ENCODE measurements at places on chromosomes 6 and 20. TPM values are rescaled to one million over a fixed set of nuclear protein-coding genes. Genes with fewer than 3 reads are reported as not detected.

DNA sequence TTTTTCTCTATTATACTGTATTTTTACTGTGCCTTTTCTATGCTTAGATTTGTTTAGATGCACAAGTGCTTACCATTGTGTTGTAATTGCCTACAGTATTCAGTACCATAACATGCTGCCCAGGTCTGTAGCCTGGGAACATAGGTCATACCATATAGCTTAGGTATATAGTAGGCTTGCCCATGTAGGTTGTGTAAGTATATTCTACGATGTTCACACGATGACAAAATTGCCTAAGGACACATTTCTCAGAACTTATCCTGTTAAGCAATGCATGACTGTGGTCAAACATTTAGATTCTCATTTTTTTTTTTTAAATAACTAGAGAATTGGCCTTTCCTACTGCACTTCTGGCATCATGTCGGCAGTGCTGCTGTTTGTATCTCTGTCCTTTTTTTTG, 253.7 kb upstream of the SUPT3H start:
- no peak overlapping the region for H3K27ac ChIP-seq
- H3K4me3 ChIP-seq: no peak overlapping the region
- no peaks in the 10 kb centered on the region for H3K36me3 ChIP-seq
- peaks cover 8% of the 10 kb centered on the region for H3K4me1 ChIP-seq
- DNase-seq: no peak
- no peaks in the 10 kb centered on the region for H3K27me3 ChIP-seq

- DNase-seq: no peak
- no peaks in the 10 kb centered on the region for H3K36me3 ChIP-seq
- peaks cover 7% of the 10 kb centered on the region for H3K27me3 ChIP-seq
- no peaks in the 10 kb centered on the region for H3K4me1 ChIP-seq
- H3K4me3 ChIP-seq: no peak overlapping the region
- H3K27ac ChIP-seq: no peak overlapping the region
Measured at GRCh38 chr6:17032988-17033634, 68.7 kb upstream of the STMND1 start.

DNA sequence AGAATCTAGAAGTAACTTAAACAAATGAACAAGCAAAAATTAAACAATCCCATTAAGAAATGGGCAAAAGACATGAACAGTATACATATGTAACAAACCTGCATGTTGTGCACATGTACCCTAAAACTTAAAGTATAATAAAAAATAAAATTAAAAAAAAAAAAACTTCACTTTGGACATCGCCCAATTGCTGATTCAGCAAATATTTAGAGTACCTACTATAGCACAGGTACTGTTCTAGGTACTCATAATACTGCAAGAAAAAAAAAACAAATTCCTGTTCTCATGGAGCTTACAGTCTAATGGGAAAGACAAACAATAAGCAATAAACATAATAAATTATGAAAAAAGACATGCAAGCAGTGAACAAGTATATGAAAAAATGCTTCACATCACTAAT, 501.5 kb upstream of the HS3ST5 start:
- no peaks in the 10 kb centered on the region for H3K4me1 ChIP-seq
- H3K27ac ChIP-seq: no peak overlapping the region

DNA sequence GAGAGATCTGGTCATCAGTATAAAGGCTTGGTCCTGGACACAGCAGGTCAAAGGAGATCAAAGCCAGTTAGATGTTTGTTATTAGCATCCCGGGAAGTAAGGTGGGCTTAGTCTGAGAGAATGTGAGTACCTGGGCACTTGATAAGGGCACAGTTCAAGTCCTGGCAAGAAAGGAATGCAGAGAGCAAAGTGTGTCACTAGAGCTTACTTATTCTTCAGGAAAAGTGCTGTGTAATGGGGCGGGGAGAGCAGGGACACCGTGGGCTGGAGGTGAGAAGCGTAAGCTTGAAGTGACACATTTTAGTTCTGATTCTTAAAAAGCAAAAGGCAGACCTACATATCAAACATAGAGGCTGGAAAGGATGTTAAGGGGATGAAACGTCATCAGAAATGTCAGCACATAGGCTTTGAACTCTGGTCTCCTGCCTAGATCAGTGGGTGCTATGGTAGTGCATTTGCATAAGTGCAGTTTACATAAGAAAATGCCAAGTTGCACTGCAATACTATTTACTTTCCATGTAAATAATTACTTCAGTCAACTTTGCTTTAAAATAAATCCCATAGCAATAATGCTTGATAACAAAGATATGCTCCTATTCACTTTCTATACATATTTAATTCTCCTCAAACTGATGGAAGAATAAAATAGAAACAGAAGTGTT, 2.6 kb downstream of the SAMD5 start:
- no peaks in the 10 kb centered on the region for H3K36me3 ChIP-seq
- no peak for DNase-seq
- peaks cover 35% of the 10 kb centered on the region for H3K27me3 ChIP-seq
- H3K27ac ChIP-seq: no peak overlapping the region
- no peak overlapping the region for H3K4me3 ChIP-seq
- H3K4me1 ChIP-seq: peaks cover 19% of the 10 kb centered on the region

Gene SOX4
- total RNA-seq: 1.7 TPM

- peak overlapping the region; percentile 70 for H3K4me3 ChIP-seq
- H3K27me3 ChIP-seq: no peaks in the 10 kb centered on the region
- H3K36me3 ChIP-seq: no peaks in the 10 kb centered on the region
Measured at GRCh38 chr6:119077643-119078375, 655 bp downstream of the FAM184A start.

GRCh38 chr6:138188278-138188941, 26.7 kb downstream of the ARFGEF3 start:
- no peak for DNase-seq
- no peaks in the 10 kb centered on the region for H3K36me3 ChIP-seq
- no peak overlapping the region for H3K4me3 ChIP-seq
- peaks cover 45% of the 10 kb centered on the region for H3K27me3 ChIP-seq
- no peaks in the 10 kb centered on the region for H3K4me1 ChIP-seq

Gene IRF4
- total RNA-seq: 7.4 TPM

Gene DLK2
- total RNA-seq: 1.2 TPM

- H3K4me3 ChIP-seq: peak overlapping the region; percentile 94
- H3K27ac ChIP-seq: peak overlapping the region; percentile 100
- H3K36me3 ChIP-seq: peaks cover 21% of the 10 kb centered on the region
- DNase-seq: peak; percentile 88
Measured at GRCh38 chr6:149545258-149545753, 537 bp downstream of the PPIL4 start.

Gene LINC00237
- not detected for total RNA-seq

DNA sequence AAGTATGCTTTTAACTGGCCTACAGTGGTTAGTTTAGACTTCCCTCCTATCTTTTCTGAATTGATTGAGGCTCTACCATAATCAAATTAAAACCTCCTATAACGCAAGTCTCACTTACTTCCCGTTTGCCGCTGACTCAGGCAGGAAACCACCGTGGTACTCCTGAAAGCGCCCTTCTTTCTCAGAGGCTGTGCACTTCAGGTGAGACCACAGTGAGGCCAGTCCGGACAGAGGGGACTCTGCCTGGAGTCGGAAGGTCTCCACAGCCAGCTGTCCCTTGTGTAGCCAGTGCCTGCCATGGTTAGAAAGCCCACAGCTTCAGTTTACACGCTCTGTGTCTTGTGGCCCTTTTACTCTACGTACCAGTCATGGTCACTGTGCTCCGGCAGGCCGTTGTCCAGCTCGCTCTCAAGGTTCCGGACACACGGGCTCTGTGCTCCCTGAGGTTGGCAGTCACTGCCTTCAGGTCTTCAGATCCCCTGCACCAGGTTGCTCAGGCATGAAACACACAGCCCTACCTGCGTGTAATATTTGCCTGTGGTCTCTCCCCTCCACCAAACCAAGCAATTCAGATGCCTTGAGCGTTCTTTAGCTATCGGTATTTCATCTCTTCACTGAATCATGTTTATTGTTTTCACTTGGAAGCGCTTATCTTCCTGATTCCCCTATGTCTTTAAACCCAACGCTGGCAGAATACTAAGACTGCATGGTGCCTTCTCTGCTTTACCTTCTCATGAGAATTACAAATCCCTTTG, 178.8 kb downstream of the SMOC2 start:
- peaks cover 7% of the 10 kb centered on the region for H3K4me1 ChIP-seq
- H3K36me3 ChIP-seq: no peaks in the 10 kb centered on the region
- no peak overlapping the region for H3K27ac ChIP-seq
- H3K27me3 ChIP-seq: peaks cover 31% of the 10 kb centered on the region

Gene MTRF1L
- 14.6 TPM for total RNA-seq

Gene DTNBP1
- total RNA-seq: 23.1 TPM

Gene PRL
- 0.57 TPM for total RNA-seq

DNA sequence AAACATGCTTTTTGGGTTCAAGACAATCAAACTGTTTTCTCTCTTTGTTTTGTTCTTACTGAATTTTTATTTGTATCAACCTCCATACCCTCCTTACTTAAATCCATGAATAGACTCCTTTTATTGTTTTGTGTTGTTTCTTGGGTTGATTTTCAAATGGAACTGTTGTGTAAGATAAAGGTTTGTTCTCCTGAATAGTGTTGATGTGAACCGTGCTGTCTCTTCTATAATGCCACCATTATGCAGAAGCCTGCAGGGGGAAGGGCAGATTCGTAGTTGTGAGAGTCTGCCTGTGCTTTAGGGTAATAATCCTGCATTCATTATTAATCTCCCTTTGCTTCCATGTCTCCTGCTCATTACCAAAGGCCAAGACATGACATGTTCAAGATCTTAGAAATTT, 105.9 kb downstream of the CDKAL1 start:
- no peaks in the 10 kb centered on the region for H3K27me3 ChIP-seq
- H3K27ac ChIP-seq: no peak overlapping the region
- peaks cover 18% of the 10 kb centered on the region for H3K36me3 ChIP-seq

DNA sequence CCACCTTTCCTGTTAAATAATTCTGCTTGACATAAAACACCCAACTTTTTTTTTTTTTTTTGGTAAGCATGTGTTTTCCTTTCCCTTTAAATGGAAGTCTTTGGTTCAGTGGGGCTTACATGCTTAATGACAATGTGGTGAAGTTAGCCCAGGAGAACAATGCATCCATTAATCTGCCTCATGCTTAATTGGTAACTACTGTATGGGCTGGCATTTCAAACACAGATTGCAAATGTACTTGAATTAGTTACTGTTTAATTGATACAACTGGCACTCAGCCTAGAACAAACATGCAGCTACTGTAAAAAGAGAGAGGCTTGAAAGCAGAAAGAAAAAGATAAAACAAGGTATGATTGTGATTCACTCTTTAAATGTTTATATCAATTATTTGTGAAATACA, 483.6 kb upstream of the NOX3 start:
- no peaks in the 10 kb centered on the region for H3K4me1 ChIP-seq
- no peak for DNase-seq
- no peak overlapping the region for H3K27ac ChIP-seq
- H3K36me3 ChIP-seq: no peaks in the 10 kb centered on the region
- H3K27me3 ChIP-seq: peaks cover 1% of the 10 kb centered on the region

Gene SLC13A3
- 0.31 TPM for total RNA-seq

GRCh38 chr6:73969971-73970970, 274.3 kb downstream of the CD109 start:
- no peak overlapping the region for H3K4me3 ChIP-seq
- H3K27ac ChIP-seq: no peak overlapping the region
- H3K4me1 ChIP-seq: no peaks in the 10 kb centered on the region
- no peak for DNase-seq

Gene TAGAP
- total RNA-seq: 54.5 TPM

Gene STXBP5
- total RNA-seq: 36.5 TPM

Gene NKX2-4
- not detected for total RNA-seq

DNA sequence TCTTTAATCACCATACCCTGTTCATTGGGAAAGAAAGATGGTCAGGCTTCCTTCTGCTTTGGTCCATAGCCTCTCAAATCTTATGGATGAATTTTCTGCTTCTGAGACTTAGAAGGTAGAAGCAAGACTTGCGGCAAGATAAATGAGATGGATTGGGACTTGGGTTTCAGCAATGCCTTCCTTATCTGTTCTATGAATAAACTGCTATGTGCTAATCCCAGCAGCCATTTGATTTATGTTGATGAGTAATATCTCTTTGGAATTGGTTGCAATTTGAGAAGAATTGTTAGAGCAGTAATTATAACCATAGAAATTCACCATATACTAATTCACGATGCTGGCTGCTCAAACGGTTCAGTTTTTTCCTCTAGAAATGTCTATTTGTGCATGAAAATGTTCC, 48.3 kb downstream of the TXLNB start:
- no peak overlapping the region for H3K4me3 ChIP-seq
- peaks cover 18% of the 10 kb centered on the region for H3K4me1 ChIP-seq
- no peaks in the 10 kb centered on the region for H3K36me3 ChIP-seq

GRCh38 chr6:101666256-101666655, 272.7 kb downstream of the GRIK2 start:
- DNase-seq: no peak
- H3K36me3 ChIP-seq: no peaks in the 10 kb centered on the region
- no peaks in the 10 kb centered on the region for H3K27me3 ChIP-seq
- H3K4me1 ChIP-seq: no peaks in the 10 kb centered on the region
- no peak overlapping the region for H3K27ac ChIP-seq

DNA sequence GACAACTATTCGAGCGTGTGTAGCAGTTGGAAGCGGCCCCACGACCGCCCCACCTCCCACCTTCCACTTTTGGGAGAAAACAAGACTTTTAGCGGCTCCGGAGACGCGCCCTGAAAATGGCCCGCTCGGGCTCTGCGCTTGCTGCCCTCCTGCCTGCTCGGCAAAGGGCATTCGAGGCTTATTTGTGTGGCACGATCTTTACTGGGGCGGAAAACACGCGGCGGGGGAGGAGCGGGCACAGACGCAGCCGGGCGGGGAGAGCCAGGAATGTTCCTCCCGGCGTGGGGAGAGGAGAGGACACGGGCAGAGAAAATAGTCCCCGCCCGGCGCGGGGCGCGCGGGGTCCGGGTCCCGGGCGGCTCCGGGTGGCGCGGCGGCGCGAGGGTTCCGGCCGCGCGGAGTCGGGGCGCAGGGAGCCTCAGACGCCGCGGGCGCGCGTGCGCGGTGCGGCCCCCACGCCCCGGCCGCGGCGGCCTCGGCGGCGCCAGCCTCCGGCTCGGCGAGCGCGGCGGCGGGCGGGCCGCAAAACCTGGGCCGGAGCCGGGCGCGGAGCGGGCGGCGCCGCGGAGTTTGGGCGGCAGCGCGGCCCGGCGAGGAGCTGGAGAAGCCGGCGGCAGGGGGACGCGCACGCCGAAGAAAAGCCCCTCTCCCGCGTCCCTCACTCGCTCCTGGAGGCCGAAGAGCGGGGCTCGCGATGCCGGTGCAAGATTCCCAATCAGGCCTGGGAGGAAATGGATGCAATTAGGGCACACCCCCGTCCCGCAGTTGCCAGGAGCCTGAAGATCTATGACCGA, 90.0 kb upstream of the ARID1B start:
- peak overlapping the region; percentile 98 for H3K27ac ChIP-seq
- DNase-seq: peak; percentile 85
- no peaks in the 10 kb centered on the region for H3K27me3 ChIP-seq
- no peaks in the 10 kb centered on the region for H3K36me3 ChIP-seq
